ENCODE measurements at places on chromosomes 13 and 19. TPM values are rescaled to one million over a fixed set of nuclear protein-coding genes. Genes with fewer than 3 reads are reported as not detected.

Gene VSTM1
- 0.29 TPM for total RNA-seq

Gene HDGFL2
- 25.9 TPM for total RNA-seq

Gene ZNF544
- 20.2 TPM for total RNA-seq

Gene LCP1
- 31.4 TPM for total RNA-seq

Gene ZFP82
- total RNA-seq = 3.8 TPM

Gene SAFB
- total RNA-seq = 63.2 TPM

Gene VSIG10L
- 1.5 TPM for total RNA-seq

Gene CACNG7
- not detected for total RNA-seq

Gene C3
- total RNA-seq = 373 TPM

Gene GRK1
- 0.13 TPM for total RNA-seq

Gene CEACAM5
- total RNA-seq = not detected

Gene CFAP97D2
- not detected for total RNA-seq

Gene ZNF432
- total RNA-seq = 10.7 TPM

Gene SULT2B1
- total RNA-seq = 0.39 TPM

Gene NLRP5
- not detected for total RNA-seq

Gene PRKCG
- not detected for total RNA-seq

Gene PLPP2
- 0.85 TPM for total RNA-seq

Gene GAPDHS
- total RNA-seq = not detected

Gene KLK1
- total RNA-seq = not detected

DNA sequence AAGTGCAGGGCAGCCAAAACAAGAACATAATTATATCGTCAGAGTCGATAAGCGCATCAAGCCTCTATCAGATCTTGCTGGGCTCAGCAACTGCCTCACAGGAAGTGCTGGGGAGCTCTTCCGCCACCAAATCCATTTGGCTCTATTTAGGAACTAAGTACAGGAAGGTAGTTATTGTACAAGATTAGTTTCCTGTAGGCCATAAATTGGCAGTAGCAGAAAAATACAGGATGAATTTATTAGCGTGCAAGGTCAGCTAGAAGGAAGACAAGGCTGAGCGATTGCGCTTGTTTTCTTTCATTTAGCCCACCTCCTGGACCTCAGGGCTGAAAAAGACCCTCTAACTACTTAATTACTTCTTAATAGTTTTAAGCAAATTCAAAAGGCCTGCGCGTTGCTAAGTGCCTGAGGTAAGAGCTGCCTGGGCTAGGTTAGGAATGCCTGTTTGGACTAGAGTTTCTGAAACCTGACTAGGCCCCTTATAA lies 118.5 kb downstream of the IRS2 start:
- no peak for DNase-seq

DNA sequence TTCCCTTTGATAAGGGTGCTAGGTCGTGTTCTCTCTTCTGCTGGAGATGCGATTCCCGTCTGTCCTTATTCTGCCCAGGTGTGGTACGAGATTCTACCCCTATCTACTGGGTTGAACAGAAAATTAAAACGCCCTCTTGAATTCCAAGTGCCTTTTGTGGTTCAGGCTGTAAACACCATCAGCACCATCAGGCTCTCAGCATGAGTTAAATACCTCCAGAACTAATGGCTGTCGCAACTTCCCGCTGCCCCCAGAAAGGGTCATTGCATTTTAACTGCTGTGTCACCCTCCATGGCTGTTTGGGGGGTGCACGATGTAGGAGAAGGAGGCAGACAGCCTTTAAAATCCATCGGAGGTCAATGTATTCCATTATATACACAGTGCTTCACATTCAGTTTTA lies 177.4 kb downstream of the OXGR1 start:
- DNase-seq = no peak

DNA sequence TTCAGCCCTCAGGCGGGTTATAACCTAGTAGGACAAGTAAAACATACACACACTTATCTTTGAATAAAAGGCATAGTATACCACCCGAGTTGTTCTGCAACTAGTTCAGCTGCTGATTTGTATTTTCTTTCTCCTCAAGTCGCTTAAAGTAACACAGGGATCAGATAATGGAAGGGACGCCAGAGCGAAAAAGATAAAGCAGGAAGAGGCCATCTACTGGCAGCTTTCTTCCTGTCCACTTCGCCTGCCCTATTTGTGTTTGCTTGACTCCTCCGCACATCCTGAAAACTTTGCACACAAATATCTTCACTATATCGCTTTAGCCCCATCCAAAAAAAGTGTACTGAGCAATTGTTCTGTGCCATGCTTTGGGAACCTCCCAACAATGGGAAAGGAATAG lies 238.0 kb upstream of the SOX21 start:
- no peak for DNase-seq

- no peak for DNase-seq
Measured at GRCh38 chr13:80824229-80824628, 483.3 kb upstream of the SPRY2 start.

DNA sequence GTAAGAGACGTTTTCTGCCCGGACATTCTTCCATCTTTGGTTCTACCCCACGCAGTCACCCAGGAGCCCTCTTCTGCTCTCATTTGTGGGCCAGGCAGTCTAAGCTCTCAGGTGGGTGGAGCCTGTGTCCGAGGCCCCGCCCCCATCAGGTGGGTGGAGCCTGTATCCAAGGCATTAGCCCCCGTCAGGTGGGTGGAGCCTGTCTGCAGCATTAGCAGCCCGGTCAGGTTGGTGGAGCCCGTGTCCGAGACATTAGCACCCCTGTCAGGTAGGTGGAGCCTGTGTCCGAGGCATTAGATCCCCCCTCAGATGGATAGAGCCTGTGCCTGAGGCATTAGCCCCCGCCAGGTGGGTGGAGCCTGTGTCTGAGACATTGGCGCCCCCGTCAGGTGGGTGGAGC lies 45.5 kb upstream of the C13orf46 start:
- no peak for DNase-seq

DNA sequence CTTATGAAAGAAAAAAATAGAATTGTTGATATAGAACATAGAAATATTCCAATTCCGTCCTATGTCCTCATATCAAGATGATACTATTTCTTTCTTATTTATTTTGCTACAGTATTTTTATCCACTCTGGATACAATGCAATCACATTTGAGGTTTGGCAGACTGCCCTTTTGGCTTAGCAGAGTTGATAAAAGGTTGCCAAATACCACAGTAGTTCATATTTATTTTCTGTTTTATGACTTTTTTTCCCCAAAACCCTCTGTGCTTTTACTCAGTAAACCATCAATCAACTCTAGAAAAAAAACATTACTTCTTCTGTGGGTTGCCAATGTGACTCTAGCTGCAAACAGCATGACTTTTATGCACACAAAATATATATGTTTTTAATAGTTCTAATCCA lies 424.5 kb downstream of the PCDH9 start:
- DNase-seq = no peak

GRCh38 chr19:28495046-28495445 lies 717.9 kb downstream of the UQCRFS1 start:
- no peak for DNase-seq

- no peak for DNase-seq
Measured at GRCh38 chr13:73001971-73002370, 56.8 kb upstream of the KLF5 start.

GRCh38 chr13:31485183-31485582 lies 254.1 kb upstream of the RXFP2 start:
- no peak for DNase-seq

- no peak for DNase-seq
Measured at GRCh38 chr19:58007285-58007684, 4.7 kb upstream of the ZNF606 start.

GRCh38 chr13:24271601-24272451 lies 37.6 kb upstream of the C1QTNF9 start:
- peak; percentile 70 for DNase-seq

- no peak for DNase-seq
Measured at GRCh38 chr19:48887861-48888612, 10.5 kb downstream of the TULP2 start.

- no peak for DNase-seq
Measured at GRCh38 chr13:56861476-56861875, 279.2 kb upstream of the PRR20A start.

- peak; percentile 91 for DNase-seq
Measured at GRCh38 chr19:50728084-50728737, 5.0 kb downstream of the CLEC11A start.

- no peak for DNase-seq
Measured at GRCh38 chr13:28128030-28128429, 10.3 kb upstream of the PAN3 start.

DNA sequence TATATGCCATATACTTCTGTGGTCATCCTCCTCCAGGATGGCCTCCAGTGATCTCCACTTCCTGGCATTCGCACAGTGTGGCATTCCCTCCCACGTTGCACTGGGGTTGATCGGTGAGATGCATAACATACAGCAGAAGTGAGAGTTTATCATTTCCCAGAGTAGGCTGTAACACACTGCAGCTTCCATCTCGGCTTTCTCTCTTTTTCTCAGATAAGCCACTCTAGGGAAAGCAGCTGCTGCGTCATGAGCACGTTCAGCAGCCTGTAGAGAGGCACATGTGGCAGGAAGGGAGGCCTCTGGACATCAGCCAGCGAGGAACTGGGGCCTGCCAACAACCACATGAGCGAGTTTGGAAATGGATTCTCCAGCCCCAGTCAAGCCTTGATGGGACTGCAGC lies 807.1 kb downstream of the DIAPH3 start:
- DNase-seq = peak; percentile 90

DNA sequence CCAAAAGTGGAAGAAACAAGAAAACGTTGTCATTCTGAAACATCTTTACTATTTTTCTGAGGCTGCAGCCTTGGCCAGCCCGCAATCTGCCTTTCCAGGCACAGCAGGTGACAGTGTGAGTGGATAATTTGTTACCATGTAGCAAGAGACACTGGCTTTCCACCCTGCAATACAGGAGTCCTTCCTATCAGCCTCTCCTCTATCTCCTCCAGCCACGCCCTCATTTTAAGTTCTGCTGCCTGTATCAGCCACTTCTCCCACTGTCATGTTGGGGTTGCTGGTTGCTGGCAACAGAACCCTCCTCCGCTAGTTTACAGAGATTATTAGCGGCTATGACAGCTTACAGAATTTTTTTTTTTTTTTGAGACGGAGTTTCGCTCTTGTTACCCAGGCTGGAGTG lies 7.7 kb upstream of the LGALS7 start:
- no peak for DNase-seq

DNA sequence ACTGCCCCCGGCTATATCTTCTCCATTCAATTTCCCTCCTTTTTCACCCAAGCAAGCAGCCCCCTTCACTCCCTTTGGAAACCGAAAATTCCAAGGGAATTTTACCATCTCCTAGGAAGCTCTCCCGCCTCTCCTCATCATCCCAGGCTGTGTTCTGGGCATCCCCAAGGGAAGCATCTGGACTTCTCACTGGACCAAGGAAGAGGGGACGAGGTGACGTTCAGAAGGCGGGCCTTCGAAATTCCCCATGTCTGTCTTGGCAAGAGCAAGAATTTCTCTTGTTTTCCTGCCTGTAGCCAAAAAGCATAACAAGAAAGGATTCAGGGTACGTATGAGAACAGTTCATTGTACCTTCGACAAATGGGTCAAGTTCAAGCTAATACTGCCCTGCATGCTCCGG lies 6.1 kb downstream of the TPRX2 start:
- DNase-seq = no peak

GRCh38 chr13:113112893-113113845 lies 7.6 kb downstream of the F7 start:
- peak; percentile 11 for DNase-seq

GRCh38 chr19:13840305-13841085 lies 36.4 kb upstream of the NANOS3 start:
- peak; percentile 77 for DNase-seq

Data from left cardiac atrium (tissue), 4 donors.